ENCODE measurements at places on chromosomes 2 and 18.

DNA sequence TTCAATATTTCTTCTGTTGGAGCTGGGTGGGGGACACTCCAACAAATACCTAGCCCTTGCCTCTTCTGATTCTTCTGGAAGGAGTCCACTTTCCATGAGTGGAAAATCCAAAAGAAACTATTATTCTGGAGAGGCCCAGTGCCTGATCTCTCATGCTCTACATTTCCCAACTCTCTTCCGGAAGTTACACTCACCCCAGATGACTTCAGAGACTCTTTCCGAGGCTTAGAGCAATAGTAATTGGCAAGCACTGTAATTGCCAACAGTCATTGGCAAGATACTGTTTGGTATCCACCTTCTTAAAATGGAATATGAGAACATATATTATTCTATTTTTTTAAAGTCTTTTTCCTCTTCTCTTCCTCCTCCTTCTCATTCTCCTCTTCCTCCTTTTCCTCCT lies 60.5 kb upstream of the CYRIA start:
- no peak for DNase-seq

- DNase-seq = no peak
Measured at GRCh38 chr2:171807831-171808393, 86.1 kb downstream of the SLC25A12 start.

- no peak for DNase-seq
Measured at GRCh38 chr18:58895385-58895784, 30.7 kb downstream of the ZNF532 start.

DNA sequence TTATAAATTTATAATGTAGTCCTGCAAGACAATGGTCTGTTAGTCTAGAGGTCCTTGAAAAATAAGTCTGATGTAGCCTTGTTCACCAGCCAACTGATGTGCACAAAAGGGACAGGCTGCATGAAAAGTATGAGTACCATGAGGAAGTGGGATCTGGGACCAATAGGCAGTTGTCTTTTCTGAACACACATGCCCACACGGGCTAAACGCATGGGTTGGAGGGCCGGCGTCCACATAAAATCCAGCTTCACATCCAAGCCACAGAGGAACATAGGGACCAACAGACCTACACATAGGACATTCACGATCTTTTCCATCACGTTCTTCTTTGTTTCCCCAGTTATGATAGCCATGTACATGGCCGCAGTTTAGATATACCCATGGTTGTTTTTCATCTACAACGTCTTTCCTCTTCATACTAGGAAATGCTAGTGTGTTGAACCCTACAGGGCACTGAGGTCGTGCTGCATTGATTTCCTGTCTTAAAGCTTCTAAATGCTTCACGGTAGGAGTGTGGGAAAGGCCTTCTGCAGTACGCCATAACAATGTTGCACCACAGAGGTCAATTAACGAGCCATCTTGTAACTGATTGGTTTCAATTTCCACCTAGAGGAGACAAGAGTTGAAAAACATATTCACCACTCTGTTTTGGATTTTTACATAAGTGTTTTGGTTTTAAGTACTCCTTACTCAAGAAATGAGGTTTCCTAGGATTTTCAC lies 49.4 kb downstream of the PELI1 start:
- DNase-seq = no peak

DNA sequence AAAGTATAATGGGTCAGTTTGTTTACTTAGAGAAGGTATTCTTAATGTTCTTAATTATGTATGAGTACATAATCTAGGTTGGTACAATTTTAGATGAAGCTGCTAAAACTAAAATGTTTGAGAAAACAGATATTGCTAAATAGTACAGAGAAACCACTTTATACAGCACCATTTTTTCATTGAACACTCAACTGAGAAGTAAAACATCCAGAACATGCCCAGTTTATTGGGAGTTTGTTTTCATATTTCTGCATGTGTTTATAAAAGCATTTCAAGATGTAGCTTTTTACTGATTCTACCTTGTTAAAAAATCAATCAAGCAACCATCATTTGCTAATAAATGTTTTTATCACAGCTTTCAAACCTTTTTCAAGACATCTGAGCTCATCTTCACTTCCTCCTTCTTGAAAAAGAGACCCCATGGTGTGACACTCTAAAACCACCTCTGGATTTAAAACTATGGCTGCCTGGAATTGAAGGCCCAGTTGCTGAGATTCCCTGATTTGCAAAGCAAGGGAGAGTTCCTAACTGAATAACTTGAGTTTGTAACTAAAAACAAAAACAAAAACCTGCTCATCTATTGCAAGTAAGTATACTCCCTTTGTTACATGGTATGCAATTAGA lies 585.9 kb downstream of the ZEB2 start:
- no peak for DNase-seq

DNA sequence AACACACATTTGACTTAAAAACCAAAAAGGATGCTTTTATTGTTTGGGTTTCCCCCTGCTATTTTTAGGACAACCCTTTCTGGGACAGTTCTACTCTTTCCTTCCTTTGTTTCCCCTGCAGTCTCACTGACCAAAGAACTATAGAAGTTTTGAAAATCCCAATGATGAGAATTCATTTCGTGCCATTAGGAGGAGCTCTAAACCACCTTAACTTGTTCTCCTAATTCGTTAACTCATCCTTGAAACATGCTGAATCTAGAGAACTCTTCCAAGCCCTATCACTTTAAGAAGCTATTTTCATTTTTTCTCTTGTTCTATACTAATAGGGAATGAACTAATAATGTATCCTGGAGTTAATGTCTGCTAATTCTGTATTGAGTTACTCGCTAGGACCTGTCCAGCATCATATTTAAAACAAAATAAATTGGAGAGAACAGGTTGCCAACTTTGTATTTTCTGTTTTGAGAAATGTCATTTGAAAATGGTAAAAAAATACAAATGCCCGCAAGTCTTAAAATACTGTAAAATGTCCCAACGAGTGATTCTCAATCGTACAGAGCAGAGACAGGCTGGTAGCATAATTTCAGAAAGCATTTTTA lies 62.9 kb downstream of the AFTPH start:
- DNase-seq = no peak

DNA sequence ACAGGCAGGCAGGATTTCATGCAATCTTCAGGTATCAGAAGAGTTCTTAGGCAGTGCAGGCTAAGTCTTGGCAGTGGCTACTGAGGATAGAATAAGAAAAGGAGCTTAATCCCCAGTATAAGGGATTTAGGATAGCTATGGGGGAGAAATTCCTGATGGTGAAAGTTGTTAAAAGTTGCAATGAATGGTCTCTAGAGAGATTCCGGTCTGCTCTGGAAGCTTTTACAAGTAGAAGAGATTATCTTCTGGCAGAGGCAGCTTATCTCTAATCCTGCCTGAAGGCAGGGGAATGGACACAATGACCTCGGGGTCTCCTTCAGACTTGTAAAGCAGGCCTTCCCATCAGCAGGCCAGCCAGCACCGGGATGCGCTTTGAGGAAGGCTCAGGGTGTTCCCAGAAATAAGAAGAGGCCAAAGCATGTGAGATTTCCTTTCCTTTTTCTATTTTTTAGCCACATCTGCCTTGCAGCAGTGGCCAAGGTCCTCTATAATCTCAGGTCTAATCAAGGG lies 253.9 kb upstream of the KLHL29 start:
- DNase-seq = no peak

DNA sequence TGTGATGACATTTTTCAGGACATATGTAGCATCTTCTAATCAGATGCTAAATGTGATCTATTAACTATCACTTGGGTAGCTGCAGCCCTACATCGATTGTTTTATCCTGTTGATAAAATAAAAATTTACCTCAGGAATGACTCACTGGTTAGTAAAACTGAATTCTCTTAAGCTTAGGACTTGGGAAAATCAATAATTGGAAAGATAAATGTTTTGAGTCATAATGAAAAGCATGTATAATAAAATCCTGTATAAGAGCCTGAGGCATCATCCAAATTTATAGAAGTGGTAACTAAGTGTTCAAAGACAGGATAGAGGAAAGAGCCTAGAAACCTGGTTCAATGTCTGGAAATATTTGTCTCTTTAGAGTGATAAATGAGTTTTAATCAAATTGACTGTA lies 168.1 kb upstream of the VWC2L start:
- DNase-seq = no peak

DNA sequence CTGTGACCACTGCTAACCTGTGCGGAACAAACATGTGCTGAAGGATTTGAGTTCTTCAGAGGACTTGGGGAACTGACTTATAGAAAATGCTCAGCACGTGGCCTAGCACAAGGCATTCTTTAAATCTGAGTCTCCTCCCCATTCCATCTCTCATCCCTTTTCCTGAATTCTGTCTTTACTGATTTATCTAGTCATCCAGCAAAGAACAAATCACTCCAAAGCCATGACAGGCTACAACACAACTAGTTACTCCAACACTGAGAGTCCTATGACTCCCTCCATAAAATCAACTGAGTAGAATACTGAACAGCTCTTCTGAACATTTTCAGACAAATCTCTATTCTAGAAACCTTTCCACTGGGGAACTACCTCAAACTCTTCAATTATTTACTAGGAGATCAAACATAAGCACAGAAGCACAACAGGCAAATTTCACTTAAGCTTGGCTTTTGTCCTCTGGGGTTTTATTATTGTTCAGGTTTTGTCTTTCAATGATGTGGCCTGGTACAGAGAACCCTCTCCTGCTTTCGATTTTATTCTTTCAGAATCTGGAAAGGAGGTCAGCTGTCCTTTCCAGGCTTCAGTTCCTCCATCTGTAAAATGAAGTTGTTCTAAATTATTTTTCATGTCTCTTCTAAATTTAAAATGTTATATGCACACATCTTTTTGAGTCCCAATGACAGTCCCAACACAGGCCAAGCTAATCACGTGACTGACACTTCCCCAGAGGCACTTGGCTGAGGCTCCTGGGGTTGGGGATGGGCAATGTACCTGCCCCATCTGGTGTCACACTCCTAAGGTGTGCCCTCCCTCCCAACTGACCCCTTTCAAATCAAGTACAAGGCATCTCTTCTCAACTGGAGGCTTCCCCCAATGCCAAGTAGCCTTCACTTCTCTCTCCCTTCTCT lies 31.8 kb downstream of the RNU4ATAC start:
- no peak for DNase-seq

- DNase-seq = no peak
Measured at GRCh38 chr2:235608200-235608887, 114.5 kb downstream of the AGAP1 start.

GRCh38 chr2:138877421-138877820 lies 97.2 kb upstream of the NXPH2 start:
- no peak for DNase-seq
